ENCODE measurements at places on chromosomes 2 and 18.
A peak's percentile ranks its signal among the peaks of the same experiment; 100 is the strongest.

DNA sequence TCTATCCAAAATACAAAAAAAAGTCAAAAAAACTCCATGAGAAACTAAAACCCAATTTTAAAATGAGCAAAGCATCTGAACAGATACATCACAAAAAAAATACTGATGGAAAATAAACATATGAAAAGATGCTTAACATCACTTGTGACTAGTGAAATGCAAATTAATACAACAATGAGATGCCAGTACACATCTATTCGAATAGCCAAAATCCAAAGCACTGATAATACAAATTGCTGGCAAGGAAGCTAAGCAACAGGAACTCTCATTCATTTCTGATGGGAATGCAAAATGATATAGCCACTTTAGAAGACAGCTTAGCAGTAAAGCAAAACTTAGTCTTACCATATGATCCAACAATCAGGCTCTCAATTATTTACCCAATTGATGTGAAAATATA lies 190.2 kb upstream of the FN1 start:
- H3K27me3 ChIP-seq = no peaks in the 10 kb centered on the region
- H3K36me3 ChIP-seq = no peaks in the 10 kb centered on the region
- peaks cover 8% of the 10 kb centered on the region for H3K4me1 ChIP-seq
- H3K27ac ChIP-seq = no peak overlapping the region
- no peak for DNase-seq

GRCh38 chr18:59633317-59633716 lies 63.9 kb downstream of the CCBE1 start:
- no peaks in the 10 kb centered on the region for H3K36me3 ChIP-seq
- peaks cover 13% of the 10 kb centered on the region for H3K27me3 ChIP-seq

- no peak overlapping the region for H3K27ac ChIP-seq
- no peak for DNase-seq
- no peaks in the 10 kb centered on the region for H3K36me3 ChIP-seq
- no peaks in the 10 kb centered on the region for H3K4me1 ChIP-seq
- H3K4me3 ChIP-seq = no peak overlapping the region
- no peaks in the 10 kb centered on the region for H3K27me3 ChIP-seq
These were observed 160.4 kb downstream of the SRBD1 start for GRCh38 chr2:45450634-45451033.

- no peaks in the 10 kb centered on the region for H3K36me3 ChIP-seq
- H3K27ac ChIP-seq = no peak overlapping the region
- H3K4me1 ChIP-seq = no peaks in the 10 kb centered on the region
- no peak overlapping the region for H3K4me3 ChIP-seq
- no peaks in the 10 kb centered on the region for H3K27me3 ChIP-seq
These were observed 488.9 kb upstream of the SOX11 start for GRCh38 chr2:5203134-5203755.

GRCh38 chr18:42069036-42069435 lies 114.0 kb downstream of the PIK3C3 start:
- H3K36me3 ChIP-seq = peaks cover 54% of the 10 kb centered on the region
- H3K4me1 ChIP-seq = no peaks in the 10 kb centered on the region
- no peak for DNase-seq
- H3K27ac ChIP-seq = no peak overlapping the region
- H3K4me3 ChIP-seq = no peak overlapping the region

DNA sequence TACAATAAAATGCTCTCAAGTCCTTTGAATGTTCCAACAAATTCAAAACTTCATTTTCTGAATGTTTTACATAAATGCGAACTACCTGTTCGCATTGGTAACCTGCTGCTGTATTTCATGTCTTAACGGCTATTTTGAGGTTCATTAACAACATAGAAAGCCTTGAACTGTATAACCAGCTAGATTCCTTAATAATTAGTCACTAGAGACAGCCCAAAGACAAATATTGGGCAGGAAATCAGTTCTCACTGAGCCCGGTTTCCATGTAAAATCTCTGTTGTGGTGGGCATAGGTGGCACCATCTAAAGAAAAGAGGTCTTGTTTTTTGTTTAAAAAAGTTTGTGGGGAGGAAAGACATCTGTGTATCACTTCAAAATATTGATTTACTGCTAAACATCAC lies 29.2 kb downstream of the PDIA6 start:
- no peak overlapping the region for H3K27ac ChIP-seq
- no peak for DNase-seq
- H3K4me3 ChIP-seq = no peak overlapping the region
- no peaks in the 10 kb centered on the region for H3K27me3 ChIP-seq
- H3K36me3 ChIP-seq = peaks cover 85% of the 10 kb centered on the region

- H3K27me3 ChIP-seq = no peaks in the 10 kb centered on the region
- H3K4me1 ChIP-seq = no peaks in the 10 kb centered on the region
- DNase-seq = no peak
- no peaks in the 10 kb centered on the region for H3K36me3 ChIP-seq
- H3K4me3 ChIP-seq = no peak overlapping the region
- no peak overlapping the region for H3K27ac ChIP-seq
These were observed 103.8 kb downstream of the EPHA4 start for GRCh38 chr2:221468317-221468716.

- peak overlapping the region; percentile 100 for H3K27ac ChIP-seq
- peak overlapping the region; percentile 86 for H3K4me3 ChIP-seq
- DNase-seq = peak; percentile 89
These were observed 1.6 kb upstream of the MYL12A start for GRCh38 chr18:3245853-3246634.

GRCh38 chr18:35811896-35812295 lies 160.6 kb upstream of the RMP24 start:
- peaks cover 16% of the 10 kb centered on the region for H3K4me1 ChIP-seq
- peak; percentile 66 for DNase-seq
- H3K36me3 ChIP-seq = no peaks in the 10 kb centered on the region
- no peak overlapping the region for H3K27ac ChIP-seq
- no peaks in the 10 kb centered on the region for H3K27me3 ChIP-seq

GRCh38 chr2:172375251-172375650 lies 52.1 kb upstream of the ITGA6 start:
- no peak overlapping the region for H3K27ac ChIP-seq
- H3K4me1 ChIP-seq = peaks cover 5% of the 10 kb centered on the region
- H3K27me3 ChIP-seq = no peaks in the 10 kb centered on the region
- peak; percentile 22 for DNase-seq
- H3K4me3 ChIP-seq = no peak overlapping the region

- H3K27ac ChIP-seq = no peak overlapping the region
- no peaks in the 10 kb centered on the region for H3K4me1 ChIP-seq
These were observed 693.2 kb downstream of the KCNJ3 start for GRCh38 chr2:155391613-155392130.

DNA sequence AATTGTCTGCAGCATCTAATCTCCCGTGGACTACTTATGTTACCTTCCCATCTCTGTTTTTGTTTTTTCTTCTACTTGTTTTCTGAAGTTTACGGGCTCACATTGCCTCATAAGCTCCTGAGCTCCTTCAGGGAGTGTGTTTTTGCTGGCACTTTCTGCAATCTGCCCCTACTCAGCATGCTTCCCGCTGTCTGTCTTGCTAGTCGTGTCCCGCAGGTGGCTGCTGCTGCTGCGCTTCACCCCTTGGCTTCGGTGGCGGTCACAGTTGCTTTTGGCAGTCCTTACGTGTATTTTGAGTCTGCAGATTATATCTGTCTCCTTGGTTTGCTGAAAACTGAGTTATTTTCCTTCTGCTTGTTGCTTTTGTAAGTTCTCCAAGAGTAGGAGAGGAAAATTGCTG lies 37.3 kb downstream of the FER1L5 start:
- DNase-seq = no peak
- H3K27ac ChIP-seq = no peak overlapping the region
- no peaks in the 10 kb centered on the region for H3K4me1 ChIP-seq
- no peaks in the 10 kb centered on the region for H3K36me3 ChIP-seq

DNA sequence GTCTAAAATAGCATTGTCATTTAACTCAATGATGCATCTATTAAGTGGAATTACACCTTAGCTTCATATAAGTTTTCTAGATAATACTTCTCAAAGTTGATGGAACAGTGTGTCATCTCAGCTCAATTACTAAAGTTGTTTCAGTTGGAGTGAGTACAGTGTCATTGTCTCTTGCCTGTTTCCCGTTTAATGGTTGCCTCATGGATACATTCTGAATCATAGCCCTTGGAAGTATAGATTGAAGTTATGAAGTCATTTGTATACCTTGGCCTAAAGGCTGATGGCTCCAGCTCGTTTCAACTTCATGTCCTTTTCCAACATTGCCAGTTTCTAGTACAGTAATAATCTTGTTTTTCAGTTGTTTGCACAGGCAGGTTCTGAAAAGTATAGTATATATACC lies 130.5 kb upstream of the NOSTRIN start:
- no peaks in the 10 kb centered on the region for H3K27me3 ChIP-seq
- H3K4me1 ChIP-seq = peaks cover 19% of the 10 kb centered on the region
- no peak overlapping the region for H3K4me3 ChIP-seq
- no peaks in the 10 kb centered on the region for H3K36me3 ChIP-seq
- no peak overlapping the region for H3K27ac ChIP-seq

All from MCF 10A (cell line).